ENCODE measurements at places on chromosomes 13 and 19.
A peak's percentile ranks its signal among the peaks of the same experiment; 100 is the strongest.

DNA sequence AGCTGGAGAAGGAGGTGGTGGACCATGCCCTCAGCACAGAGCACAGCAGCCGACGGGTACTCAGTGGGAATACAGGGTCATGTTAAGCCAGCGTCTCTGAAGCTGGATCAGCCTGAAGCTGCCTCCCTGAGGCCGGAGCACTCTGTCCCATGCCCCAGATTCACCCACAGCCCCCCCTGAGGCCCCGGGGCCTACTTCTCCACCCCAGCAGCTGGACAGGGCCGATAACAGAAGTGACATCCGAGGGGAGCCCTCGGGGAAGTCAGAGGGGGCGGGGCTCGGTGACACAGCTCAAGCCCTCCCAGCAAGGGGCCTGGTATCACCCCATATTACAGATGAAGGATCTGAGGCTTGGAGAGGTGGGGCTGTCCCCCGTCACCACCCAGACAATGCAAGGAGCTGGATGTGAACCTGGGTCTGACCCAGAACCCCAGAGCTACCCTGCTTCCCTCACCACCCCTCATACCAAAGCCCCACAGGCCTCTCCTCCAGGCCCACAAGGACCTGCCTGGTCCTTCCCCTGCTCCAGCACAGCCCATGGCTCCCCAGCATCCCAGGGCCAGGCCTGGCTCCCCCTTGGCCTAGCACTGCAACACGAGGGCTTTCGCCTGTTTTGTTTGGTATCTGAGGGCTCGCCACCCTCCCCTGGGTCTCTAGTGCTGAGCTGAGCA is 5.7 kb downstream of the R3HDM4 start:
- no peak for DNase-seq

DNA sequence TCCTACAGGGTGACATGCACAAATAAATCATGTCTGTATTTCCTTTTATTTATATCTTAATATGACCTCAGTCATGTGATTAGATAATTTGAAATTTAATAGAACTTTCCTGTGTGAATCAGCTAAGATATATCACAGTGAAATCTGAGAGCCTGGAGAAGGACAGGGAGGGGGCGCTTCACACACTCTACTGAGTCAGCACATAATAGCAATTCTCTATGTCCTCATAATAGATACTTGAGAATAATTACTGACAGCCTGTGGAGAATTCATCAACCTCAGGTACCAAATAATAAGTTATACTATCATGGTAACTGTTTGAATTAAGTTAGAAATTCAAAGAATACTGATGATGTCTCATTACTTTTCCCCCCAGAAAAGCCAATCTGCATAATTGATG is 98.0 kb upstream of the SLC10A2 start:
- no peak for DNase-seq

GRCh38 chr19:28292822-28293500 is 920.0 kb downstream of the UQCRFS1 start:
- DNase-seq = no peak

DNA sequence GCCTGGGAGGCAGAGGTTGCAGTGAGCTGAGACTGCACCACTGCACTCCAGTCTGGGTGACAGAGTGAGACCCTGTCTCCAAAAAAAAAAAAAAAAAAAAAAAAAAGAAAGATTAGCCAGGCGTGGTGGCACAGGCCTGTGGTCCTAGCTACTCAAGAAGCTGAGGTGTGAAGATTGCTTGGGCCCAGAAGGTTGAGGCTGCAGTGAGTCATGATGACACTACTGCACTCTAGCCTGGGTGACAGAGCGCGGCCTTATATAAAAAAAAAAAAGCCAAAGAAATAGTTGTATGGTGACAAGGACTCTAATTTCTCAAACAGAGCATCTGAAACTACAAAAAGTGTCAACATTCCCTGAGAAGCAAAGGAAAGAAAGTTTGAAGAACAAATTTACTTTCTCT is 3.4 kb downstream of the PBX4 start:
- no peak for DNase-seq

DNA sequence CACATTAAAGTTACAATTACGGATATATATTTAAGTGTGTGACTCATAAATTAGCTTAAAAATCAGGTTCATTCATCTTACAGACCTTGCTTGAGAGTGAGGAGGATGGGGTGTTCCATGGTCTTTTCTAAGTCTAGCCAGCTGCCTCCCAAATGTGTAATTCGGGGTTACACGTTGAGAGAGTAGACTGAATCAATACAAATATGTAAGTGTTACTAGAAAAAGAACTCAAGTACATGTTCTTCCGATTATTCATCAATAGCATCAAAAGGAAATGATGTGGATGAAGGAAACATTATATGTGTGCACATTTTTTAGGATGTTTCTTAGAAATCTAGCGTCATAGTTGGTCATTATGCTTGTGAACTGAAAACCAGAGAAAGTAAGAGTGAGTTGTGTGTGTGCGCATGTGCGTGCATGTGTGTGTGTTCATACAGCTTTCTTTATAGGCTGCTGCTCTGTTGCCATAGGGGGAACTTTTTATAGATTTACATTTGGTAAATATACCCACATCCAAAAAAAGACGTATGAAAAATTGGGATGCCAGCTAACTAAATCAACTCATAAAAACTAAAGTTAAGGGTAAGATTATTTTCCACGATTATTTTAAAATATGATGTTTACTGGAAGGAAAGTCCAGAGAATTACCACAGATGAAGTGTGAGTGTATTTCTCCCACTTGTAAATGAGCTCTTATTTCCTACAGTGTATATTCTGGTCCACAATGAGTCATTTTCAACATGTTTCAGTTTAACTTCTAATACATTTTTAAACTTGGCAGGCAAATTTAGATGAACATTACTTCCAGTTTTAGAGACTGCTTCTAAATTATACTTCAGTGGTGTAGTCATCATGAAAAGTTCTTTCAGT is 82.4 kb downstream of the PIBF1 start:
- no peak for DNase-seq

- DNase-seq = no peak
These were observed 46.0 kb downstream of the RB1 start for GRCh38 chr13:48349525-48349924.

DNA sequence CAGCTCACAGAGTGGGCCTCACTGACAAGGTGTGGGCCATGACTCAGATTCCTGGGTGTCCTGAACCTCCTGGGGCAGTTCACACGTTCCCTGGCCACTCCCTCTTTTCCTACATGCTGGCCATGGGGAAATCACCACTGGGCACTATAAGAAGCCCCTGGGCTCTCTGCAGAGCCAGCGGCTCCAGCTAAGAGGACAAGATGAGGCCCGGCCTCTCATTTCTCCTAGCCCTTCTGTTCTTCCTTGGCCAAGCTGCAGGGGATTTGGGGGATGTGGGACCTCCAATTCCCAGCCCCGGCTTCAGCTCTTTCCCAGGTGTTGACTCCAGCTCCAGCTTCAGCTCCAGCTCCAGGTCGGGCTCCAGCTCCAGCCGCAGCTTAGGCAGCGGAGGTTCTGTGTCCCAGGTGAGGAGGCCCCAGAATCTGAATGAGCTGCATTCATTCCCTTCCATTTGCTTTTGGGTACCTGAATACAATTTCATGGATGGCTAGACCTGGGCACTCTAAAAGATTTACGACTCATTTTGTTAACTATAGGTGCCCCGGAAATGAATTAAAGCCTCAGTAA is at the start of gene OLFM4:
OLFM4 (plus strand) TSS at position 177 of the 567 bp plus-strand sequence; CDS start at position 201, 24 bp downstream.
- DNase-seq = peak; percentile 15

DNA sequence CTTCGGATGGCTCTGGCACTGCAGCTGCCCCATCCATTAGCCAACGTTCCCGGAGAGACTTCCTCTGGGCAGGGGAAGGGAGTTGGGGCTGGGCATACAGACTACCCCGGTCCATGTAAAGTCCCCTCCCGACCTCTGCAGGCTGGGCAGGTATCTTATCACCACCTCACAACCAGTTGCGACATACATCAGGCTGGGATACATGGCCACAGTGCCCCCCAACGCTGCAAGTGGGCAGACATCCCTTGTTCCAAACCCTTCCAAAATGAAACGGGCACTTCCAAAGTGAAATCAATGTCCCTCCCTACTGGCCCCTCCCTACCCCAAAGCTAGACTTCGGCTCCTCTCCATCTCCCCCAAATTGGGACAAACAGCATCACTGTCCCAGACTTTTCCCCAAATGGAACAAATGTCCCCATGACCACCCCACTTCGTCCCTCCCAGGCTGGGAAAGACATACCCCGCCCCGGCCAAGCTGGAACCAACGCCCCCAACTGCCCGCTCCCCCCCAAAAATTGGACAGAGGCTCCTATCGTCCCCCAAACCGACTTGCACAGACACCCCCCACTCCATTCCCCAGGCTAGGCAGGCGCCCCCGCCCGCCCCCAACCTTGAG is 5.0 kb downstream of the PALM3 start:
- no peak for DNase-seq

GRCh38 chr19:38534574-38534973 is 83.2 kb downstream of the MAP4K1 start:
- DNase-seq = no peak

DNA sequence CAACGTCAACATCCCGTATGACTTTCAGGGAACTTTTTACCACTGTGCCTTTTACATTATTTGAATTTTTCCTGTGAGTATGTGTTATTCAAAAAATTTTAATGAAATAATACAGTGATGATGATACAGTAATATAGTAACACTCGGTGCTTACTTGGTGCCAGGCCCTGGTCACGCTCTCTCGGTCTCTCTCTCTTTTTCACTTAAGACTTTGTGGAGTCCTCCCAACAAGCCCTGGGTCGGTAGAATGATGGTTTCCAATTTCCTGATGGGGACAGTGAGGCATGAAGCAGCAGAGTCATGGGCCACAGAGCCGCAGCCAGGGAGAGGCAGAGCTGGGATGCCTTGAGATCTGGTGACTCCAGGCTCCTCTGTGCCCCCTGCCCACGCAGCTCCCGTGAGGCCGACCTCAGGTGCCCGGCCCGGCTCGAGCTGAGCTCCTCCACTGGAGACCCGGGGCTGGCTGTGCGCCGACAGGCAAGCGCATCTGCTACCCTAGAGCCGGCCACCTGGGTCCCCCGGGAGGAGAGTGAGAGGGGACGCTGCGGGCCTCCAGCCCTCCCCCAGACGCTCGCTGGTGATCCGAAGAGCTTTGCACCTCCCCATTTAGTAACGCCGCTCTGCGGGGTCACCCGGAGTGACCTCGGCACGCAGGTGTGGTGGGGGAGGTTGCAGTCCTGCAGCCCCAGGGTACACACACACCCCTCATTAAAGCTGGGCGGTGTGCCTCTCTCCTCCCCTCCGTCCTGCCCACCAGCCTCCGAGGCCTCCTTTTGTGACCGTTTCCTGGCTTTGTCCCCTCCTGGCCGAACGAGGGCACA is 4.4 kb upstream of the SBK3 start:
- DNase-seq = no peak

DNA sequence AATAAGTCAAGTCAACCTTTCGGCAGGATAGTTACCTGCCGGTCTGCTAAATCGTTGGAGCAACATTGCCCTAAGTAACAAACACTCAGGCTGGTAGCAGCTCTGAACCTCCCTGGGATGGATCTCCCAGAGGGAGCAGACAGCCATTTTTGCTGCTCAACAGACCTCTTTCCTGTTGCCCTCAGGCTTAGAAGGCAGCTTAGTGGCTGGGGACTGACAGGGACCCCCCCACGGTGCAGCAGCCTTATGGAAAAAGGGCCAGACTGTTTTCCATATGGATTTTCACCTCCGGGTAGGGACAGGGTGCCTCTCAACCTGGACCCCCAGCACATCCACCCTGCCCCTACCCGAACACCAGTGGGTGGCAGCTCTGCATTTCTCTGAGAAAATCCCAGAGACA is 49.7 kb downstream of the UBL3 start:
- no peak for DNase-seq

- DNase-seq = peak; percentile 20
These were observed 30.9 kb upstream of the MED4 start for GRCh38 chr13:48125794-48126228.

- peak; percentile 46 for DNase-seq
These were observed 82.4 kb upstream of the STARD13 start for GRCh38 chr13:33367926-33368325.

- DNase-seq = peak; percentile 58
These were observed 10.7 kb downstream of the ELF1 start for GRCh38 chr13:41008349-41008980.

DNA sequence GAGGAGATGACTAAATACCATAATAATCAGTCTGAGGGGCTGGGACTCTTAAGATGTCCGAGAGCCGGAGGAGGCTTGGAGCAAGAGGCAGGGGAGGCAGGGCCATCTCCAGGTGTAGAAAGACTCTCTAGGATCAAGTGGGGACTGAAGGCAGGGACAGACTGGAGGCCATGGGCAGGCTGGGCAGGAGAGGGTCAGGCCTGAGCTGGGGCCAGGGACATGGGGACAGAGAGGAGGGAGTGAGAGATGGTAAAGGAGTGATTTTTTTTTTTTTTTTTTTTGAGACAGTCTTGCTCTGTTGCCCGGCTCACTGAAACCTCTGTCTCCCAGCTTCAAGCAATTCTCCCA is 2.2 kb downstream of the JOSD2 start:
- DNase-seq = no peak

DNA sequence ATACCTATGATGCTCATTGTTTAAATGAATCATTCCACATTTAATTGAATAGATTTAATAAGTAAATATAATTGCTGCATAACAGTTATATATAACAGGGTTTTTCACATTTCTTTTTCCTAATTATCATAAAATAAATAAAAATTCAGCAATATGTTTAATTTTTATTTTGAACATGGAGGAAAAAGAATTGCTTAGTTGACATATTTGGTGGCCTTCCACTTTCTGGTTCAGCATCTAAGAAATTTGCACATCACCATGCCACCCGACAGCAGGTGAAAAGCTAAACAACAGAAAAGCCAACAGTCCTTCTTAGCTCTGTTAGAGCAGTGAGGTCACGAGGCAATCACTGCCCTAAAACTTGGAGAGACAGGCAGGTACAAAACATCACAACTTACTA is 790.2 kb downstream of the GPC5 start:
- no peak for DNase-seq

DNA sequence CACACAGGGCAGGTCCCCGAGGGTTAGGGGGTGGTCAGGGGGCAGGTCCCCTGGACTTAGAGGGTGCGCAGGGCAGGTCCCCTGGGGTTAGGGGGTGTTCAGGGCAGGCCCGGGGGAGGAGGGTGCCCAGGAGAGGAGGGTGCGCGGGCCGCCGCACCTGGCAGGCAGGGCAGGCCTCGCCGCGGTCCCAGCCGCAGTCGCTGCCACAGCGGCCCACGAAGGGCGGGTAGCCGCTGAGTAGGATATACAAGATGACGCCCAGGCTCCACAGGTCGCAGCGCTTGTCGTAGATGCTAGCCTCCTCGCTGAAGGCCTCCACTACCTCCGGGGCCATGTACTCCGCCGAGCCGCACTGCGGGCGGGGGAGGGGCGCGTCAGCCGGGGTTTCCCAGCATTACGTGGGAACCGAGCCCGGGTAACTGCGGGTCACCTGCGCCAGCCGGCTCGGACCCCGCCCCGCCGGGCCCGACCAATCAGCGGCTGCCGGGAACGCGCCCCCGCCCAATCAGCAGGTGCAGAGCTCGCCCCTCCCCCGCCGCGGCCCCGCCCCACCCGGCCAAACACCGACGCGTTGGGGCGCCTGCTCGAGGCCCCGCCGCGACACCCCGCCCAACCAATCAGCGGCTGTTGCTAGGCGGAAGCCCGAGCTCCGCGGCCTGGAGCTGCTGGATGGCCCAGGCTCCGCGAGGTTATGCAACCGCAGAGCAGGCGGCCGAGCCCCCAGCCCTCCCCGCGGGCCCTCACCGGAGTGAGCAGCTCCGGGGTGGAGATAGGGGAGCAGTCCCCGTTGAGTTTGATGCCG is 9.2 kb downstream of the MKNK2 start:
- peak; percentile 97 for DNase-seq

- no peak for DNase-seq
These were observed 32.5 kb downstream of the SPC24 start for GRCh38 chr19:11123114-11123513.

Measured in large intestine (tissue), 12 donors.